Neural crest cell (in vitro differentiated cells): ENCODE measurements at places on chromosomes 11 and 22. TPM values are rescaled to one million over a fixed set of nuclear protein-coding genes. Genes with fewer than 3 reads are reported as not detected.

DNA sequence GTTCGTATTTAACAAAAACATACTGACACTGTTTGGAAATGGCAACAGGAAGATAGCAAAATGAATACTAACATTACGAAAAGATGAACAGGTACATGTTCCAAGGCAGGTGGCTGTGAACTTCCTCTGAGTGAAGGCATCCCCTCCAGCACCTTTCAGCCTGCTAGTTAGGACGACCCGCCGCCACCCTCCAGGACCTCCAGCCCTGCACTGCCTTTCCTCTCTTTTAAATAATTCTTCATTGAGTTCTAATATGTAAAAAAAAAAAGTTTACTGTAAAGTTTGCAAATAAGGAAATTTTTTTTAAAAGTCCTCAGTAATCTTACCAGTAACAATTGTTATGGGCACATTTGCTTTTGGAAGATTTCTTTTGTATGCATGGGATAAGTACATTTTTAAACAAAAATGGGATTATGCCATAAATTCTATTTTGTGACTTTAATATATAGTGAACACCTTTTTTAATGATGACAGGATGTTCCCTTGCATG lies 6.0 kb downstream of the NEAT1 start:
- H3K4me1 ChIP-seq = peaks cover 66% of the 10 kb centered on the region
- H3K36me3 ChIP-seq = no peaks in the 10 kb centered on the region
- no peak overlapping the region for H3K27ac ChIP-seq
- peak overlapping the region; percentile 2 for H3K4me3 ChIP-seq

- H3K36me3 ChIP-seq = peaks cover 33% of the 10 kb centered on the region
- H3K4me3 ChIP-seq = peak overlapping the region; percentile 18
- no peak for DNase-seq
- H3K27ac ChIP-seq = no peak overlapping the region
- no peaks in the 10 kb centered on the region for H3K27me3 ChIP-seq
Observed at GRCh38 chr11:514606-515005, 7.6 kb upstream of the RNH1 start.

Gene CHRM1
- not detected in 2 replicates for total RNA-seq

Gene TH
- 0.61 and 0.68 TPM in 2 replicates for total RNA-seq

Gene GDPD4
- total RNA-seq = not detected in 2 replicates

Gene HBB
- total RNA-seq = not detected in 2 replicates

Gene FAM83F
- 2.8 and 3.1 TPM in 2 replicates for total RNA-seq

Gene KRTAP5-8
- total RNA-seq = 0.25 TPM in 1 of 2 replicates, not detected in the other
